ENCODE measurements at places on chromosomes 2 and 18.

GRCh38 chr2:210557721-210558120 lies 1.3 kb downstream of the CPS1 start:
- DNase-seq = no peak

GRCh38 chr2:20422402-20423271 lies 24.2 kb upstream of the RHOB start:
- DNase-seq = no peak

GRCh38 chr2:109516445-109517117 lies 97.2 kb downstream of the SEPTIN10 start:
- peak; percentile 14 for DNase-seq

DNA sequence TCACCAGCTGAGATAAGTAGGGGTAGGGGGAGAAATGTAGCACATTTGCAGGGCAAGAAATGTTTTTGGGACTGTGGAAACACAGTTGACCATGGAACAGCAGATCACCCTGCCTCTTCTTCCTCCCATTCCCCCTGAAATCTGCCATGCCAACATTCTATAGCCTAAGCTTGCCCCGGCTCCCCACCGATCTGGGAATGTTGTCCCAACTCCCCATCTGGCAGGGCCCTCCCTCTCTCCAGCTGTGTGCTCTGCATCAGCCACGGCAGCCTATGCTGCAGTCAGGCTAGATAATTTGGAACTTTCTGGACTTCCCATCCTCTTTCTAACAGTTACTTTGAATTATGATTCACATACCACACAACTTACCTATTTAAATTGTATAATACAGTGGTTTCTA lies 425.1 kb upstream of the RAB6C start:
- DNase-seq = no peak

- peak; percentile 29 for DNase-seq
These were observed 165.8 kb downstream of the TNS1 start for GRCh38 chr2:217836901-217837491.

GRCh38 chr2:155442755-155443372 lies 744.4 kb downstream of the KCNJ3 start:
- no peak for DNase-seq

DNA sequence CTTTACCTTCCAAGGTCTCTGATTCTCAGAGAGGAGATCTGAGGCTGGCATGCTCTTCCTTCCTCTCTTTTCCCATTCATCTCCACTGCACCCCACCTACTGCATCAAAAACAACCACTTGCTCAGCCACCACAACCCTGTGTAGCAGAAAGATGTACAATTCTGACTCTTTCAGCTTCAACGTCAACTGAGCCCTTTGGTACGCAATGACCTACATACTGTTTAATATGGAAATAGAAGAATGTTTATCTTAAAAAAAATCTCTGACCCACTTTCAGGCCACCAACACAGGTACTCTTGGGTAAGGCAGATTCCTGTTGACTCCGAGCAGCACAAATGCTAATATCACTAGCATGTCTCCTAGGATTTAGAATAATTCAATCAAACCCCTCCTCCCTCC lies 76.2 kb upstream of the AFF3 start:
- DNase-seq = no peak

DNA sequence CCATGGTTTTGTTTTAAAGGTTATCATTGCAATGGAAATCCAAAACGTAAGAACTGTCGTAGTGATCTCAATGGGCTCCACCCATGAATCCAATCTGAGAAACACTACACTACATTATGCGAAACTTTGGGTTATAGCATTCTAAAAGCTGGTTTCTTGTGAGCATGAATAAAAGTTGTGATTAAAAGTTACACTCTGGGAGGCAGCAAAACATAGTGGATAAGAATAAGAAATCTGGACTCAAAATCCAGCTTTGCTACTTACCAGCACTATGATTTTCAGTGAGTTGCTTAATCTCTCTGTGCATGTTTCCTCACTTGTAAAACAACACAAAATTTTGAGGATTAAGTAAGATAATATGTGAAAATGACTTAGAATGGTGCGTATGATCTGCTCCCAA lies 25.7 kb upstream of the THOC1 start:
- no peak for DNase-seq

DNA sequence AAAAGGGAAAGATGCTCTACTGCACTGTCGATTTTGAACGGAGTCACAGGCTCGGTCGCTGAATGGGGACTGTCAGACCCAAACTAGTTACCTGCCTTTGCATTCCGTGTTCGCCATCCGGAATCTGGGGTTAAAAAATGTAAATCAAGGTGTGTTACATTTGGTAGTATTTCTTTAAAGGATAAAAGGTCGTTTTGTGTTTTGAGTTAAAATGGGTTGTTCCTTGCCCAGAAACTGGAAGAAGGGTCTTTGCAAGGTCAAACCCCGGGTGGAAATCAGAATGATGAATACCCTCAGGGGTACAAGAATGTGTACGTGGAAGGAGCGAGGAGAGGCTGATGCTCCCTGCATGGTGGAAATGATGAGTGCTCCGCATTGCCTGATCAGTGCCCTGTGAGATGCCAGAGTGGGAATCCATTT lies 1.0 kb downstream of the VSNL1 start:
- no peak for DNase-seq

- no peak for DNase-seq
These were observed 13.0 kb downstream of the AQP12A start for GRCh38 chr2:240704651-240705050.

GRCh38 chr2:98819231-98819766 lies 88.4 kb upstream of the MGAT4A start:
- DNase-seq = no peak

DNA sequence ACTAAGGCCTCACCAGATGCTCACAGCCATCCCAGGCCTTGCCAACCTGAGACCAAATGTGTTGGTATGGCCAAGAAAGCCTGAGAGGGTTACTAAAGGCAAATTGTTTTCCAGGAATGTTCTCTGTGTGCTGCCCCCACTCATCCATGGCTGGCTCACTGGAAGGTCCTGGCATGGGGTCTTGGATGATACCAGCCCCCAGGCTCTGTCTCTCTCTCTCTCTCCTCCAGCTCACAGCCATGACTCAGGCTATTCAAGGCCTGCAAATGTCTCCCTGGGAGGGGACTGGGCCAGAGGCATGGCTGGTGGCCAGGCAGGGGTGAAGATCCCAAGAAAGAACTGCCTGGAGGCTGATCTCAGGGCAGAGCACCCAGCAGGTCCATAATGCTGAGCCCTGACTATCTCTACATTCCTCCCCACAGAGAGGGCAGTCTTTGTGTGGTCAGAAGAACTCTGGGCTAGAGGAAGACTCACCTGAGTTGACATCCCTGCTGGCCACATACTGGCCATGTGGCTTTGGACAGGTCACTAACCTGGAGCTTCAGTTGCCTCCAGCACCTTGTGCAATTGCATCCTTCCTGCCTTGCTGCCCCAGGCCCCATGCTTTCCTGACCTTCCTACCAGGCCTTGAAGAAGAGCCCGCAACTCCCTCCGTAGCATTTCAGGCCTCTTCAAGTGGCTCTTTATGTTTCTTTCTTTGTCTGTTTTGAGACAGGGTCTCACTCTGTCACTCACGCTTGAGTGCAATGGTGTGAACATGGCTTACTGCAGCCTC lies 150.4 kb downstream of the ZFP36L2 start:
- no peak for DNase-seq

DNA sequence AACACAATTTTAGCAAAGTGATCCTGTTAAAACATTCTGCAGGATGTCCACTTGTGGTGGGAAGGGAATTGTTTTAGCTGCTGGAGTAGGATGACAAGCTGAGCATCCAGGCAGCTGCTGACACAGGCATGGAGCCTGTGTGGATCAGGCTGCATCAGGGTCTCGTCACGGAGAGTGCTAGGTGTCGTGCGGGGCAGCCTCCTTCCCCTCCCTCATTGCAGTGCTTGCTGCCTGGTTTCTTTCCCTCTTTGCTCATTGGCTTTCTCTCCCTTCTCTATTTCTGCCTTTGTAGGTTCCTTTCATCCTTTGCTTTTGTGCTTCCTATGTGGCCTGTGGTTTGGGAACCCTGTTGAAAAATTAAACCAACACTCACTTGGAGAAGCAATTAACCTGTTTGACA lies 172.9 kb downstream of the TPGS2 start:
- no peak for DNase-seq

- peak; percentile 13 for DNase-seq
These were observed 616 bp downstream of the EML6 start for GRCh38 chr2:54723996-54724559.

DNA sequence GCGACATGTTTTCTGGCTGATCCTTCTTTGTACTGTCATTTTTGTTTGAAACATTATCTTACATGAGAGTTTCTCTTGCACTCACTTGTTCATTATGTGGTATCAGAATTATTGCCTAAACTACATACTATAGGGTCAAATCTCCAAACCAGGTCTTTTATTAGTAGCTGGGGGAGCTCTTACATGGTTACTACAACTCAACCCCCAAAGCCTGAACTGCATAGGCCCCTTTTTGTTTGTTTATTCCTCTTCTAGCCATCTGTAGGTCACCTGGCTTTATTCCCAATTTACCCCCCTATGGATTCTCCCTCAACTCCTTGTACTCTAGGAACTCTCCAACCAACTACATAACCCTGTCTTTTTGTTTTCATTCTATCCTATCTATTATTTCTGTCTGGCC lies 46.7 kb downstream of the PUM2 start:
- DNase-seq = no peak

- DNase-seq = no peak
These were observed 1.8 kb downstream of the DPP4 start for GRCh38 chr2:162072181-162072702.

DNA sequence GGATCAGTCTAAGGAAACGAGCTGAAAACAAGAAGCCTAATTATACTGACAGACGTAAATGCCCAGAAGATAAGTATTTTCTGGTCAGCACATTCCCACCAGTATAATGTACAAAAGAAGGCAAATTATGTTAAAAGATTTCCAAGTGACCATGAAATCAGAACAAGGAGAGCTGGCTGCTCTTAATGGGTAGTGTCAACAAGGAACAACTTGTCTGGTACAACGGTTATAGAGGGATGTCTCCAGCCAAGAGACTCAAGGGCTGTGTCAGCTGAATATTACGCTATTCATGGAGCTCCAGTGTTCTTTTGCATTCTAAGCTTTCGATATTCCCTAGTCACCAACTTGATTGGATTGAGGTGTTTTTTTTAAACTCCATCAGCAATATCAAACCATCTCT lies 8.6 kb upstream of the L3MBTL4 start:
- DNase-seq = no peak

- DNase-seq = no peak
These were observed 5.3 kb upstream of the DCTN1 start for GRCh38 chr2:74385396-74385795.

DNA sequence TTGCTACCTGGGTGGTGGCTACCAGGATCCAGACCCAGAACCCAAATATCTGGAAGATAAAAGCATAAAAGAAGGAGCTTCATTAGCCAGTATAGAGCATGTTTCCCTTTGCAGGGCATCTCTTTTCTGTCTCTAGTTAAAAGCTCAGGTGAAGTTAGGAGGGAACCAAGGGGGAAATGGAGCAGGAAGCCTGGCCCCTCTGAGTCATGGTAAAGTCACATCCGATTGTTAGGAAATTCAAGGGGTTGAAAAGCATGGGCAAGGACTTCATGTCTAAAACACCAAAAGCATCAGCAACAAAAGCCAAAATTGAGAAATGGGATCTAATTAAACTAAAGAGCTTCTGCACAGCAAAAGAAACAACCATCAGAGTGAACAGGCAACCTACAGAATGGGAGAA lies 126.9 kb downstream of the RPIA start:
- DNase-seq = no peak

DNA sequence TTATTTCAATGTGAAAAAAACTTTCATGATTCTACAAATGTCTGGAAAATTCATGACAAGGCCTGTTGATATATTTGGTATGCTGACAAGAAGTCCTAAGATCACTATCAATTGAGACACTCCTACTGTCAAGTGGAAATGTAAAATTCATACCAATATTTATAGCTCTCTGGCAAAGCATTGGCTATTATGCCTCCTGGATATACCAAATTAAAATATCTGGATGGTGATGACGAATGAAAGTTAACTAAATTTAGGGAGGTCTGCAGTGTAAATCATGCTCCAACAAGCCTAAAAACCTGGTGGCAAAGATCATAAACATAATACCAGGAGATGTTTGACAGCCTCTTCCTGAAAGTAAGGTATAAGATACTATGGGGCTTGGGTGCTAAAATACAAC lies 41.1 kb upstream of the TCF4 start:
- DNase-seq = no peak

DNA sequence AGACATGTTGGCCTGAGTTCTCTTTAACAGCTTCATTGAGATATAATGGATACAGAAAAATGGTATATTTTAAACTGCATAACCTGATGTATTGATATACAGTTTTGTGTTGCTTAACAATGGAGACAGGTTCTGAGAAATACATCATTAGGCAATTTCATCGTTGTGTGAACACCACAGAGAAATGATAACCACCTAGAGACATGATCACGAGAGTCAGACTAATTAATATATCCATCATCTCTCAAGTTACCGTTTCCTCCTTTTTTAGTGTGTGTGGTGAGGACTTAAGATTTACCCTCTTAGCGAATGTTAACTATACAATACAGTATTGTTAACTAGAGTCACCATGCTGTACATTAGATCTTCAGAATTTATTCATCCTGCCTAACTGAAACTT lies 178.1 kb downstream of the FMNL2 start:
- no peak for DNase-seq

GRCh38 chr2:124286089-124286783 lies 261.1 kb downstream of the CNTNAP5 start:
- DNase-seq = no peak

DNA sequence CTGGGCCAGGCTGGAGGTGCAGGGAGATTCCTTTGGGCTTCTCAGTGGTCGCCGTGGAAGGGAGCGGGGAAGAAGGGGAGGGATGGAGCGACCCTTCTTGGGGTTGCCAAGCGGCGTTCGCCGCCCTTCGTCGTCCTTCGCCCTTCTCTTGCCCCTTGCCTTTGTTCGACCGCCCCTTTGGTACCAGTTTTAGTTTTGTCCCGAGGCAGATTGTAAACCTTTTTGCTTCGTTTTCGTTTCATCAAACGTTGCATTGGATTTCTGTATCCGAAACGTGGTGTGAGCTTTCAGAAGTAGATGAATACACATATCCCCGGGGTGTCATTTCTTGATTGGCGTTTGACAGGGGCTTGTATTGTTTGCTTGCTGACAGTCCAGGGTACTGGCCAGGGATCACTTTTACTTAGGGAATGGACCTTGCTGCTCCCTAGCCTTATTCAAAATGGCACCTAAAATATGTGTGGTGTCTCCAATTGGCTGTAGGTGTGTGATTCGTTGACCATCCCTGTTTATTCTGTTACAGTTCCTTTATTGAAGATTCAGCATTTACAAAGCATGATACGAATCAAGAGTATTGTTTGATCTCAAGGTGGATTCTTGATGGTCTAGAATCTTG lies 788 bp downstream of the USP14 start:
- DNase-seq = no peak
